ENCODE measurements at places on chromosomes 4 and X. TPM values are rescaled to one million over a fixed set of nuclear protein-coding genes. Genes with fewer than 3 reads are reported as not detected.
A peak's percentile ranks its signal among the peaks of the same experiment; 100 is the strongest.

GRCh38 chrX:154298312-154298711 lies 2.7 kb downstream of the TKTL1 start:
- DNase-seq = no peak

DNA sequence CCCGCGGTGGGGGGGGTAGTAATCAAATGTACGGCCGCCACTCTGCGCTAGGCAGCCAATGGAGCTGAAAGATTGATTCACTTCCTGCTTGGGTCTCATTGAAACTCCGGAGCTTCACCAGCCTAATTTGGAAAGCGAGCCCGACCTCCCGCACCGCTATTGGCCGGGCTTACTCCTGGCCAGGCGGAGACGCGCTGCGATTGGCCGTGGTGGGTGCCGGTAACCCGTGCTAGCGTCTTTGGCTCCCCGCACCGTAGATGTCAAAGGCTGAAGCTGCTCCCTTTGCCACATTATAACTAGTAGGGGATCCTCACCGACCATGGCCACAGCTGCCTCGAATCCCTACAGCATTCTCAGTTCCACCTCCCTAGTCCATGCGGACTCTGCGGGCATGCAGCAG lies at the start of gene POU3F4:
Gene POU3F4 (plus strand): TSS at position 285 of the 400 bp plus-strand sequence. CDS start 35 bp downstream, at position 320.
- DNase-seq = peak; percentile 30

DNA sequence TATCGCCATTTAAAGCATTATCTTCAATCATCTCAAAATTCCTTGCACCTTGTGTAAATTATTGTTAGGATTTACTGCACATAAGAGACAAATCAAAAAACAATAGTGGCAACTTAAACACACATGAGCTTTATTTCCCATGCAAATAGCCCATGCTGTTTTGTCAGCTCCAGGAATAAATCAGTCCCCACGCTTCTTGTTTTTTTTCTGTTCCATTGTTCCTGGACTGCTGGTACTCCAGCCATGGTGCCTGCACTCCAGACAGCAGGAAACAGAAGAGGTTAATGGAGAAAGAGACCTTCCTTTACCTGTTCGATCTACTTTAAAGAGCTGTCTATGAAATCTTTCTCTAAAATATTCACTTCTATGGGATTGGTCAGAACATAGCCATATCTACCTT lies 1515.7 kb upstream of the TENM3 start:
- no peak for DNase-seq

The HPGDS gene
- not detected for total RNA-seq
